ENCODE measurements at places on chromosomes 1 and 21. TPM values are rescaled to one million over a fixed set of nuclear protein-coding genes. Genes with fewer than 3 reads are reported as not detected.

The TRIM45 gene
- total RNA-seq = 2.3 TPM

The HFM1 gene
- total RNA-seq = 1.5 TPM

The GJA9 gene
- total RNA-seq = not detected

The SLC45A1 gene
- 1.0 TPM for total RNA-seq

The CNKSR1 gene
- total RNA-seq = 0.33 TPM
